ENCODE measurements at places on chromosomes 2 and 18.

- no peak for DNase-seq
Measured at GRCh38 chr2:23397478-23397877, 12.5 kb downstream of the KLHL29 start.

GRCh38 chr2:99910902-99911301 is 231.5 kb downstream of the AFF3 start:
- DNase-seq, result no peak

GRCh38 chr2:237413777-237414661 is at the start of gene COL6A3:
TSS of gene COL6A3 (minus strand) at chr2:237414164. CDS start at chr2:237396817, 17,347 bp downstream.
- DNase-seq, result peak; percentile 90

GRCh38 chr18:67261931-67262552 is 254.5 kb downstream of the DSEL start:
- no peak for DNase-seq

DNA sequence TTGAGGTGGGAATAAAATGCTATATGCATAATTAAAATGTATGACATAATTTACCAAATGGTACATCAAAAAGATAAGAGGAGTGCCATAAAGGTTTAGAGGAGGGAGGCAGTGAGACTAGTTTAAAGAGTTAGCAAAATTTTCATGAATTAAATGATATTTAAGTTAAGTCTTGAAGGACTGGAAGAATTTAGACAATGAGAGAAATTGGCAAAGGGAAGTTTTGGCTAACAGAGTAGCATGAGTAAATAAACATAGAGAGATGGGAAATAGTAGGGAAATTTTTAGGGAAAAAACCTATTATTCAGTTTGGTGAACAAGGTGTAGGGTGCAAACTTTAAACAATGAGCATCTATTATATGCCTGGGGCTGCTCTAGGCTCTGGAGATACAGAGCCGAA is 68.8 kb downstream of the CAVIN2 start:
- DNase-seq, result no peak

DNA sequence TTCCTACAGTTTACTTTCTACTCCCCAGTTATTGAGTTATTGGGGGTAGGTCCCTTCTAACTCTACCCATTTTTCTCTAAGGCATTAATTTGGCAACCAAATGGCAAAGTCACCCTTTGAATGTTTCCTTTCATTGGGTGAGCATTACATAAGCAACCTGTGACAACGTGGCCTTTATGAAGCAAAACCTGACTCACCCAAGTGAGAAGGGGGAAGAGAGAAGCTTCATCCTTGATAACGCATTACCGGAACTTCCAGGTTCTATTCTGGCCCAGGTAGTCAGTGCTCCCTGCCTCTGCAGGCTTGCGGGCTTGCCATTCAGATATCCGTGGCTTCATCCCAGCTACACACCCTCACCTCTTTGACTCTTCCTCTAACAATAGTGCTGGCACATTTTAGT is 39.1 kb upstream of the FAM124B start:
- DNase-seq, result no peak

- DNase-seq, result no peak
Measured at GRCh38 chr2:120255986-120256650, 3.5 kb downstream of the RALB start.

GRCh38 chr2:74735564-74735963 is 81.5 kb downstream of the SEMA4F start:
- no peak for DNase-seq

DNA sequence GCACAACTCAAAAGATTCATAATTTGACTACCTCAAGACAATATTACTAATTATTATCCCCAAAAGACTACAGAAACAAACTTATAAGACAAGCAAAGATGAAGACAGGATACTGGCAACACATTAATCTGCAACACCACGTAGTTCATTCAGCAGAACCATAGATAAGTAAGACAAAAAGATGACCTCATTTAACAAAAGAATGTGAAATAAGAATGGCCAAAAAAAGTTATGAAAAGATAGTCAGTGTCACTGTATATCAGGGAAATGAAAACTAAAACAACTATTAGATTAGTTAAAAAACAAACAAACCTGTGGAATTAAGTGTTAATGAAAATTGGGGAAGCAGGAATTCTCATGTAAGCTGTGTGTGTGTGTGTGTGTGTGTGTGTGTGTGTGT is 19.4 kb downstream of the PSMD14 start:
- DNase-seq, result no peak

DNA sequence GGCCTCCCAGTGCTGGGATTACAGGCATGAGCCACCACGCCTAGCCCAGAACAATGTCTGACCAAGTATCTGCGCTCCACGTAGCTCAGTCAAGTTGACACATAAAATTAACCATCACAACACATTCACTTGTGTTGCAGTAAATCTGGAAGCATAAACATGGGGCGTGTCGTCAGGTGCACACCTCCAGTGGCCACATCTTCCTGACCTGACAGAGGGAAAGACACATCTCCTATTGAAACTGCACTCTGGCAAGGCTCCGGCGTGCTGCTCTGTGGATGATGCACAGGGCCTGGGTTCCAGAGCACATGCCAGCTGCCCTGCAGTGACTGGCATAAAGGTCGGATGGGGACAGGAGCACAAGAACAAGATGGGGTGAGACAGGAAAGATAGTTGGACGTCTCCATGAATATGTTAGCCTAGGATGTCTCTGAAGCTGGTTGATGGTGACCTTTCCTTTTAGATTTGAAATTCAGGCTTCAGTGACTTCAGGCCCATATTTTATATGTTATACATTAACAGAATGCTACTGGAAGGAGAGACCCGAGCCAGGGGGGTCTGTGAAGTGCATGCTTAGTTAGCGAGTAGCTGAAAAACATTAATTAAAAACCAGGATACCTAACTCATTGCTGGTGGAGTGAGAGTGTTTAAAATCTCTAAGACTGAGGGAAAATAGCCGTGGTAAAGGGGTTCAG is 10.9 kb downstream of the IMPA2 start:
- no peak for DNase-seq

DNA sequence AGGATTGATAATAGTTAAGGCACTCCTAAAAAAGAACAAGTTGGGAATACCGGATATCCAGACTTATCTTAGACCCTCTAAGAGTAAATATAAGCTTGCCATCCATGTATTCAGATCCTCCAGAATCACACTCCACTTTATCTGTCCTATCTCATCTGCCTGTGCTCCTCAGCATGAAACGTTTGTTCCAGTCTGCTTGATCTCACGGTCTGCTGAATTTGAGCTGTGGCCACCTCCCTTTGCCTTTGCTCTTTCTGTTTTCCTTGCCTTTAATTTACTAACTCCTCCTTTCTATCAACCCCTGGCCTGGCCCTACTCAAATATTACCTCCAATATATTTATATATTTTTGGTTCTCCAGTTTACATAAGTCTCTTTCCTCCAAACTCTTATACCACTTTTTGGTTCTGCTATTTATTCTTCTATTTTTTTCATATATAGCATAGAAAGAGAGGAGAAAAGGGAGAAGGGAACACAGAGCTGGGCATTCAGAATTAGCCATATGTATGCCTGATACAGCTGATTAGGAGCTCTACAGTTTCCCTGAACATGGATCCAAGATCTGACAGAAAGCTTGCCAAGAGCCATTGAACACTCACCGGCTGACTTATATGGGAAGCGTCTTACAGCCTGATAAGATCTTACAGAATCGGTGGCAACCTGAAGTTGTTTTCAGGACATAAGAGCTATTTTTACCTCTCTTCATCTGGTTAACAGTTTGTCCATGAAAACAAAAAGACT is 21.8 kb upstream of the DNAJC27 start:
- no peak for DNase-seq

GRCh38 chr2:85018049-85018447 is 47.1 kb downstream of the KCMF1 start:
- DNase-seq, result no peak

DNA sequence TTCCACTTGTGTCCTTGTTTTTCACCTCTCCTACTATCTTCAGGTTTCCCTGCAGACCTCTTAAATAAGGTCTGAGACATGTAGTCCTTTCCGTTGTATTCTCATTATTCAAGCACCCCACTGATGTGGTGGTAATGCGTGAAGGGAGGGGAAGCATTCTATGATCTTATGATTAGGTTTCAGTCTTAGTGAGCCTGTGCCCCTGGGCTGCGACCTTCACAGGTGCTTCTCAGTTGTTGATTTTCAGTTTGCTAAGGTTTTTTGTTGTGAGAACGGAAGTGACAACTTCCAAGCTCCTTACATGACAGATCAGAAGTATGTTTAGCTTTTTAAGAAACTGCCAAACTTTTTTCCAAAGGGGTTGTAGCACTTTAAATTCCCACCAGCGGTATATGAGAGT is 41.3 kb downstream of the VPS54 start:
- no peak for DNase-seq

GRCh38 chr18:77366720-77367641 is 117.3 kb downstream of the GALR1 start:
- DNase-seq, result no peak

DNA sequence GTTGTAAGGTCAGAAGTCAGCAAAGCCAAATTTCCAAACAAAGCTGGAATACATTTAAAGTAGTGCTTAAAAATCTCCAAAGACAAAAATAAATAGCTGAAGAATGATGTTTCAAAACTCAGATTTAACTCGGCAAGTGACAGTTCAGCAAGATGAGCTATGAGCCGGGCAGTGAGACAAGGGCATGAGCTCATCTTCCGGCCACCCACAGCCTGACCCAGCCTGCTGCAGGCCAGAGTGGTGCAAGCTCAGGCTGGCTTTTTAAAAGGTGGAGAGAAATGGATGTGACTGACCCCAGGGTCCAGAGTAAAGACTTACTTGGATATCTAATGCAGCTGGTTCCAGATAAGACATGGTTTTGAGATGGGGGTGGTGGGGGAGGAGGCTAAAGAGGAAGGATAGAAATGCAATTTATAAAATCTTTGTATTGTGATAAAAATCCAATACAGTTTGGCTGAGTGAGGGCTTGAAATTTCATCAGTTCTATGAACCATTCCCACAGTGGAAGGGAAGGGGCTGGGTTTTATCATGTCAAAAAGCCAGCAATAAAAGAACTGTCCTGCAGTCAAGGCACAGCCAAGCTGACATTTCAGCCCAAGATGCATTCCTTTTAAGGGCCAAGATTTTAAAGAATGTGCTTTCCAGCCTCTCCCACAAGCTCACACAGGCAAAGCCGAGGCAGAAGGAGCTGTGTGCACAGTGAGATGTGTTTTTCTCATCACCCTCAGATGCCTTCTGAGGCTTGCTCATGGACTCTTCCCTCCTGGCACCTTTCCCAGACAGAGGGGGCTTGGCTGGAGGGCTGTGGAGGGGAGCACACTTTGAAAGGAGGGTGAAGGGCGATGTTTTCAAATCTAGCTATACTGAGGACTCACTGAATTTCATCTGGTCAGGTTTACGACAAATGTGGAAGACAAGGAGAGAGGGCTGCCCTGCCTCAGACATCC is 97.9 kb upstream of the KLHL29 start:
- DNase-seq, result peak; percentile 76

GRCh38 chr2:84493514-84493913 is 22.8 kb upstream of the DNAH6 start:
- no peak for DNase-seq

- DNase-seq, result no peak
Measured at GRCh38 chr2:160126315-160126714, 63.9 kb upstream of the PLA2R1 start.

DNA sequence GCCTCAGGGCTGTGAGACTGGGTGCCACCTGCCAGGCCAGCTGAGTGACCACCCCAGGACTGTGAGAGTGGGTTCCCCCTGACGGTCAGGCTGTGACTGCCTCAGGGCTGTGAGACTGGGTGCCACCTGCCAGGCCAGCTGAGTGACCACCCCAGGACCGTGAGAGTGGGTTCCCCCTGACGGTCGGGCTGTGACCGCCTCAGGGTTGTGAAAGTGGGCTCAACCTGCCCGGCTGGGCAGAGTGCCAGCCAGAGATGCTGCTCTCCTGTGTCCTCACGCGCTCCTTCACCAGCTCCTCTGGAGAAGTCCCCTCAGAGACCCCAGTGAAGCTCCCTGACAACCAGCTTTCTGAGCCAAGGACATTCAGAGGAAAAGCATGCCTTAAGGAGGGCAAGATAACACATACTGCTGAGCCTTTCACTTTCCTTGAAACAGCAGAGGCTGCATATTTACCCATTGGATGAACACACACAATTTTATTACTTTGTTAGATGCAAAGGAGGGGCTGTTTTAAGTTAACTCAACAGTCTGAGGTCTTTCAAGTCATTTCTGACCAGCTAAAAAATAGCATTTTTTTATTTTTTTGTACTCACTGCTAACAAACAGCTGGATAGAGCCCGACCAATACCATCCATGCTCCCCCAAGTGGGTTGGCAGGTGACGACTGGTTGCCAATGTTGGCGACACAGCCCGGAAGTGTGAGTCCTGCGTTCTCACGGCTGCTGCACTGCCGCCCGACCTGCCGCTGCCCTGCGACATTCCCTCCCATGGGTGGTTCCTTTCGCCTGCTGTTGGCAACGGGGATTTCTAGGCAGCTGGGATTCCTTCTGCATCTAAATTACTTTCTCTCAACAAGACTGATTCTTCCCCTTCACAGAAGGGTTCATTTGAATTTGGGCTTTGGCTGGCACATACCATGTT is 70.7 kb downstream of the NDUFA10 start:
- DNase-seq, result no peak

GRCh38 chr2:44548221-44549098 is 186.7 kb downstream of the CAMKMT start:
- no peak for DNase-seq

DNA sequence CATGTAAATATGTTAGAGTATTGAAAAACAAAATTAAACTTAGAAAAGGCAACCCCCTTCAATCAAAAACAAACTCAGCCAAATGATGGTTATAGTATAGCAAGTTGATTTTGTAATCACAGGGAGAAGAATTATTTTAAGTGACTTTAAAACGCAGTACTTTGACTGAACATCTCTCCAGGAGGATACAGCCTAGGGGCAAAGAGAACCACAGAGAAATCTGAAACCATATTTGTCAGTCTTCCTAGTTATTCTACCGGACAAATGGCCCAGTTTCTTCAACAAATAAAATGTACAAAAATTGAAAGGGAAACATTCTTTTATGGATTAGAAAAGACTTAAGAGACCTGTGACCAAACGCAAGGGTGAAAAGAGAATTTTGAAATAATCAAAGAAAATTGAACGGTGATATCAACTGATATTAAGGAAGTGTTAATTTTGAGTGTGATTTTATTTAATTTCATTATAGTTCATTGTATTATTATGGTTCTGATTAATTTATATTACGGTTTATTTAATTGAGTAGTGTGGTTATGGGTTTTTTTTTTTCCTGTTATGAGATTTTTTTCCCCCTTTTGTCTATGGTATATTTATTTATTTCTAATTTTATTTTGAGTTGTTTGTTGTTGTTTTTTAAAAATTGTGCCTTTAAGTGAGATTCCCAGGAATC is 75.3 kb downstream of the HNRNPLL start:
- DNase-seq, result no peak

GRCh38 chr18:46563317-46563716 is 93.7 kb downstream of the LOXHD1 start:
- DNase-seq, result no peak
